ENCODE measurements at places on chromosomes 16 and 17.

GRCh38 chr17:82237083-82237745, 8.4 kb downstream of the SLC16A3 start:
- DNase-seq = no peak

DNA sequence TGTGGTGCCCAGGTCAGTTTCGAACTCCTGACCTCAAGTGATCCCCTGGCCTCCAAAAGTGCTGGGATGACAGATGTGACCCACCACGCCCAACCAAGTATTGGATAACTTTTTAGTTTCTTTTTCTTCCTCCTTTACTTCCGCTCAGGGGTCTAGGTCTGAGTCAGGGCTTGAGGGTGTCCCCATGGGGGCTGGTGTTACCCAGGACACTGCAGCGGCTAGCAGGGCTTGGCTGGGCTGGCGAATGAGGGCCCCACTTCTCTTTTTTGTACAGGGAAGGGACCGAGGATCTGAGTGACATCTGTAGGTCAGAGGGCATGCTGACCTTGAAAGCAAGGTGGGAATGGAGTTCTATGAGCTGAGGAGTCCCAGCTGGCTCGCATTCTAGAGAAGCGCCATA, 24.9 kb downstream of the RAB11FIP3 start:
- no peak for DNase-seq

GRCh38 chr17:81682565-81683207, 911 bp downstream of the ARL16 start:
- peak; percentile 16 for DNase-seq

- DNase-seq = no peak
Observed at GRCh38 chr16:68645494-68646388, 631 bp downstream of the CDH3 start.

GRCh38 chr17:79630126-79630525, 19.3 kb upstream of the RBFOX3 start:
- DNase-seq = no peak

DNA sequence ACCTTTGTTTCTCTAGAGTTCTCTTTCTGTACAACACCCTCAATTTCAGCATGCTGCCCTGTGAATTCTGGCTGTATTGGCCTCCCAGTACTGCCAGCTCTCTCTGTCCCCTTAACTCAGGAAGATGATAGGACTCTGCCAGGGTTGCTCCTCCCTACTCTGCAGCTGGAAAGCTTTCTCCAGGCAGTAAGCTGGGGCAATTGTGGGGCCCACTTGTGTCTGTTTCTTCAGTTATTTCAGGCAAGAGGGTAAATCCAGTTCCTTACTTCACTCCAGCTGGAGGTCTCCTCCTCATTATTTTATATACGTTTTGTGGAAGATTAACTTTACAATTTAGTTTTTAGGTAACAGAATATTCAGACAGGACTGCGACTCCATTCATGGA, 9.9 kb downstream of the C17orf100 start:
- DNase-seq = no peak

- peak; percentile 100 for DNase-seq
Observed at GRCh38 chr16:22190081-22190775, 15.8 kb upstream of the EEF2K start.

- no peak for DNase-seq
Observed at GRCh38 chr17:20280051-20280450, 187.3 kb downstream of the LGALS9B start.

GRCh38 chr17:81334987-81335772, 40.1 kb upstream of the SLC38A10 start:
- no peak for DNase-seq

DNA sequence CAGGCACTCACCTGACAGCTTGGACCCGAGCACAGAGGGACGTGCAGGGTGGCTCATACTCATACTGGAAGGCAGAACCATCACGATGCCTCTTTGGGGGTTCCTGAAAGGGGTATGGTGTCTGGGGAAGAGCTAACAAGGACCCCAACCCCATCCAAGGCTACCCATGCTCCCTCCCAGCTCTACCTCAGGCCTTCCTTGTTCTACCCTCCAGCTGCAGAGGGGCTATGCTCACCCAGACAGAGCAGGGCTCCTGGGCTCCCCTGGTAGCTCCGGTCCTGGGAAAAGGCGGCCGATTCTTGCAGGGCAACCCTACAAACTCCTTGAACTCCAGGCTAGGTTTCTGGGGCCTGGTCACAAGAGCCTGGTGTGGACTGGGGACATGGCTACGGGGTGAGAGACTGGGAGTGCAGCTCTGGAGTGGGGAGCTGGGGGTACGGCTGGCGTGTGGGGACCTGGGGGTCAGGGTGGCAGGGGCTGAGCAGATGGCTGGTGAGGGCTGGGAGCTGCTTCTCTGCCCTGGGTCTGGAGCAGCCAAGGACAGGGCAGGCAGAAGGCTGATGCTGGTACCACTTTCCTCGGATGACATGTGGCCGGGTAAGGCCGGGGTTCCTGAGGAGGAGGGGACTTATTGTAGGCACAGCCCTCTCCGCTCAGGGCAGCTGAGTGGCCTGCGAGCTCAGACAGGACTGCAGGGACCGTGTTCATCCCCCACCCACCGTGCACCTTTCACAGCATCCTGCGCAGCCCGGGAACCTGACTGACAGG, 2.1 kb downstream of the ACD start:
- DNase-seq = no peak

GRCh38 chr17:39755554-39756379, 18.0 kb downstream of the GRB7 start:
- no peak for DNase-seq

DNA sequence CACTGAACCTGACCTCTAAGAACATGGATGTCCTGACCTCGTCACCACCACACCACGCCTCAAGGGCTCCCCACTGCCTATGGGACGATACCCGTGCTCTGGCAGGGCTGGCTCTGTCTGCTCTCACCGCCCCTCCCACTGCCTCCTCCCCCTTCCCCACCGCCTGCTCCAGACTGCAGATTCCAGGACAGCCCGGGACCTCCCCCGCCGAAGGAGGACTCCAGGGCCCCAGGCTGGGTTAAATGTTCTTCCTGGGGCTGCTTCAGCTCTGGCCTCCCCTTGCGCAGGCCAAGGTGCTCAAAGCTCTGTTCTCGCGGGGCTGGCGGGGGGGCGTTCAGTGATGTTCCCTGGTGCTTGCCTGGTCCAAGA, 3.1 kb downstream of the NPW start:
- DNase-seq = no peak

DNA sequence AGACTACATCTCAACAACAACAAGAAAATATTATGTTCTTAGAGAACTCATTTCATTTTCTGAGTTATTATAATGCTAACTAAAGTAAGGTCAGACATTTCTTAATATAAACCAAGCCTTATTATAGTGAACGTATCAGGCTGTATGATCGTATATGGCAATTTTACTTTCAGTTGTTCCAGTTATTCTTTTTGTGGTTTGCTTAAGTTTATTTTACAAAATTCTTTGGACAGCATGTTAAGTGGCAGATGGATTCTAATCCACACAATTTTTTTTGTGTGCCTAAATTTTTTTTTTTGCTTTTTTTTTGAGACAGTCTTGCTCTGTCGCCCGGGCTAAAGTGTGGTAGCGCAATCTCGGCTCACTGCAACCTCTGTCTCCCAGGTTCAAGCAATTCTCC, 59.0 kb downstream of the VMP1 start:
- DNase-seq = no peak

DNA sequence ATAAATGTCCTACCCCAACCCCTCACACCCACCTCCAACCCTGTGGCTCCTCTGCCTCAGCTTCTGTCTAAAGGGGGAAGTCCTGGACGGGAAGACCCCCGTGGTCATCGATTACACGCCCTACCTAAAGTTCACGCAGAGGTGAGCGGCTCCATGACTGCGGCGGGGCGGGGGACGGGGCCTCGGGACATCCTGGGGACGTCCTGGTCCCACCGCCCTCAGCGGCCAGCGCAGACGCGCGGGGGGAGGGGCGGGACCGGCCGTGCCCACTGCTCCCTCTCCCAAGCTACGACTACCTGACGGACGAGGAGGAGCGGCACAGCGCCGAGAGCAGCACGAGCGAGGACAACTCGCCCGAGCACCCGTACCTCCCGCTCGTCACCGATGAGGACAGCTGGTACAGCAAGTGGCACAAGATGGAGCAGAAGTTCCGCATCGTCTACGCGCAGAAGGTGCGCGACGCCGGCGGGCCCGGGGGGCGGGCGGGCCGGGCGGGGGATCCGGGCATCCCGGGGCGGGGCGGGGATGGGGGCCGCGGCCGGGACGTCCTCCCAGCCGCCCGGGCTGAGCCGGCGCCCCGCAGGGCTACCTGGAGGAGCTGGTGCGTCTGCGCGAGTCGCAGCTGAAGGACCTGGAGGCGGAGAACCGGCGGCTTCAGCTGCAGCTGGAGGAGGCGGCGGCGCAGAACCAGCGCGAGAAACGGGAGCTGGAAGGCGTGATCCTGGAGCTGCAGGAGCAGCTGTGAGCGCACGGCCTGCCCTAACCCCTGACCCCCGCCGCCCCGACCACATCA, 6.7 kb downstream of the RUNDC3A start:
- DNase-seq = no peak

GRCh38 chr16:51849715-51850114, 697.2 kb downstream of the TOX3 start:
- DNase-seq = no peak

GRCh38 chr17:56966338-56966737, 5.5 kb upstream of the COIL start:
- DNase-seq = no peak

DNA sequence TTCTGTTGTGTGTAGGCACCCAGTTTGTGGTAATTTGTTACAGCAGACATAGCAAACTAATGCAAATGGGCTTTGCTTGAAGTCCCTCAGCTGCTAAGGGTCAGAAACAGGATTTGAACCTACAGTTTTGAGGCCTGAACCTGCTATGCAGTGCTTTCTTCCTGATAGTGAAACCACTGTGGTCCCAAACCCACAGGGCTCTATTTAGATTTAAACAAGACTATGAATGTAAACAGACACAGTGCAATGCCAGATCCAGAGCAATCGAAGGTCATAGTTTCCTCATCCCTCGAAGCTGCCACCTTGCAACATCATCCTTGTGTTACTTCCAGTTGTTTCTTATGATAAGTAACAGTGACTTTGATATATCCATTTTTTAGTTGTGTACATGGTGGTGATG, 630.2 kb downstream of the WWOX start:
- no peak for DNase-seq

GRCh38 chr17:79666111-79666510, 55.3 kb upstream of the RBFOX3 start:
- DNase-seq = no peak

DNA sequence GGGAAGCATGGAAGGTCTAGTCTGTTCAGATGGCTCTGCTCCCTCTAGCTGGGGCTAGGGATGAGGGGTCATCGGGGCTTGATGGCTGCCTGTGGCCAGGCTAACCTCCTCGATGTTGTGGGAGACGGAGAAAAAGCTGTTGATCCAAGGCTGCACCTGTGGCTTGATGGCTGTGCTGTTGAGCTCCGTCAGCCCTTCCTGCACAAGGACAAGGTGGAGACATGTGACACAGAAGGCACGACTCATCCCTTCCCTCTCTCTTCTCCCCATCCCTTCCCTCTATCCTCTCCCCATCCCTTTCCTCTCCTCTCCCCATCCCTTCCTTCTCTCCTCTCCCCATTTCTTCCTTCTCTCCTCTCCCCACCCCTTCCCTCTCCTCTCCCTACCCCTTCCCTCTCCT, 28.2 kb downstream of the FCSK start:
- no peak for DNase-seq

DNA sequence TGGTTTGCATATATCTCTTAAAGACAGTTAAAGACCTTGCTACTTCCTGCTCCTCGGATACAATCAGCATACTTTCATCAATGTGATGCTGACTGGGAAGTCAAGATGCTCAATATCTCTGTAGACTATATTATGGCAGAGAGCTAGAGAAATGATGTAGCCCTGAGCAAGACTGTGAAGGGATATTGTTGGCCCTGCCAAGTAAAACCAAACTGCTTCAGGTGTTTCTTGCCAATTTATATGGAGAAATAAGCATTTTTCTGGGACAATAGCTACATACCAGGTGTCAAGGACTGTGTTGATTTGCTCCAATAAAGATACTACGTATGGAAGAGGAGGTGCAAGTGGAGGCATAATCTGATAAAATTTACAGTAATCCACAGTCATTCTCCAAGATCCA, 4.7 kb upstream of the EFCAB5 start:
- no peak for DNase-seq

DNA sequence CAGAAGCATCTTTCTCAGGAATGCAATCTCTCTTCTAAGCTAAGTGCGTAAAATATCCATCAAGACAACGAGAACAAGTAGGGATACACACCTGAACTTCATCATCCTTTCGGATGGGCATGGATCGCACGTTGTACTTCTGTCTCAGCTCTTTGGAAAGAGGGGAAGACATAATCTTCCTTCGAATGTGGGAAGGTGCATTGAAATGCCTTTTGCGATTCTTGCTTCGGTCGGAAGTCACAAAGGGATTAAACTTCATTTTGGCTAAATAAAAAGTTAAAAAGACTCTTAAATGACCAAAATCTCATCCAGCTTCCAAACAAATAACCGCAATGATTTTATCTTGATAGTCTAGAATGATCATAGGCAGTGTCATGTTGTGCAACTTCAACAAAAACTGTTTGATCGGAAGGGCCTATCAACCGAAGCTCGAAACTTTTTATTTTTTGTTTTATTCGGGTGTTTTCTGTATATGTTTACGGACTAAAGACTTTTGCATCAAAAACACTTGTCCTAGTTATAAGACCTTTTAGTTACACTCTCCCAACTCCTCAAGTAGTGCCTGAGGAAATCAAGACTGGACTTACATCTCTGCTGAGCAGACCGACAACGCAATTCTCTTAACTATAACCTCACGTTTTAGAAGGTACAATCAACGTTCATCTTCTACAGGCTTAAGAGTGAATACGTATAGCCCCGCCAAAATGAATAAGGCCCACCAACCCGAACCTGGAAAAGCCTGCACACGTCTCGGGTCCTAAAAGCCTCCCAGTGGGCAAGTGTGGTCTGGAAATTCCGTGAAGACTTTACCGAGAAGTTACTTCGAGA, 727 bp downstream of the RPL26 start:
- peak; percentile 22 for DNase-seq

GRCh38 chr16:8720080-8720966, 45.9 kb downstream of the ABAT start:
- no peak for DNase-seq

- DNase-seq = peak; percentile 28
Observed at GRCh38 chr16:27703545-27703944, 153.6 kb downstream of the KATNIP start.

- no peak for DNase-seq
Observed at GRCh38 chr17:2374549-2375285, 26.1 kb downstream of the MNT start.

DNA sequence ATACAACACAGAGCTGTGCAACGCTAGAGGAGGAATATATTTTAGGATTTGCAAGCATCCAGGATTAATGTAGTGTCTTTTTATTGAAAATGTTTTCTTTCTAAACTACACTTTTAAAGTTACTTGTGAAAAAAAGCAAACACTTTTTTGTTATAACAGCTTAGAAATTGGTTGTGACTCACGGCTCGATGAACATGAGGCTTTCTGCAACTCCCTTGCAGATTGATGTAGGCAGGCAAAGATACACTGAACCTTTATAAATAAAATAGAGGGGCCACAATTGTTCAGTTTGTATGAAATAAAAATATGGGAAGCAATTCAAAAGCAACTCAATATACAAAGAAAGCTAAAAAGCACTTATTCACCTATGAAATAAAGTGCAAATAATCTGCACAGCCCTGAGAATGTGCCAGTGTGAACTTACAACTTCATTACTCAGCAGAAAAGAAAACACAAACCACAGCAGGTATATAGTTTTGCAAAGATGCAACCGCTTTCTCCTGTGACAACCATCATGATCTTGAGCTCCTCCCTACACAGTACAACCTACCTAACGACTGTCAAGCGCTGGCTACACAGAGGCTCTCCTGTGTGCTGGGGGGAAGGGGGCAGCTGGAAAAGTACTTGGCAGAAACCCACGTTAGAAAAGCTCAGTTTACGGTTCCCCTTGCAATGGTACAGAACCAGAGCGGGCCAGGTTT, 948 bp downstream of the LUC7L start:
- peak; percentile 16 for DNase-seq

All from astrocyte of the spinal cord (primary cell).